ENCODE measurements at places on chromosomes 3 and 15.

DNA sequence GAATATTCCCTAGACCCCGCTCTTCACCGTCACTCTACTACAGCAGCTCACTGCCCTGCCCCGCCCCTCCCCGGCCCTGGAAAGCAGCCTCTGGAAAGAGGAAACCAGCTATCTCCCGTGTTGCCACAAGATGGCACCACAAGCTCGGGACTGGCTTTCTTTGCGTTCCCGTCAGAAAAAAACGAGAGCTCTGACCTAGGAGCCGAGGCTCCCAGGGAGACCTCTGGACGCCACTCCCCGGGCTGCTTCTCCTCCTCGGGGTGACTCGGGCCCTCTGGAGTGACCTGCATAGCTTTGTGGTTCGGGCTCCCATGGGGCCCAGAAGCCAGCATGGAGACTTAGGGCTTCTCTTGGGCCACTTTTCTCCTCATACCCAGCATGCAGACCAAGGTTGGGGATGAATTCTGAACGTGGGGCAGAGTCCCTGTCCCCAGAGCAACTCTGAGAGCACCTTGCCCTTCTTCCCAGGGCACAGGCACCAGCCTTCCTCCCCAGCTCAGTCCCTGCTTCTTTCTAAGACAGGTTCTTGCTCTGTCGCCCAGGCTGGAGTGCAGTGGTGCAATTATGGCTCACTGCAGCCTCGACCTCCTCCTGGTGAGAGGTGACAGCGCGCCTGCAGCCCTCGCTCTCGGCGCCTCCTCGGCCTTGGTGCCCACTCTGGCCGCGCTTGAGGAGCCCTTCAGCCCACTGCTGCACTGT lies 19.0 kb downstream of the STOML1 start:
- DNase-seq = peak; percentile 89

DNA sequence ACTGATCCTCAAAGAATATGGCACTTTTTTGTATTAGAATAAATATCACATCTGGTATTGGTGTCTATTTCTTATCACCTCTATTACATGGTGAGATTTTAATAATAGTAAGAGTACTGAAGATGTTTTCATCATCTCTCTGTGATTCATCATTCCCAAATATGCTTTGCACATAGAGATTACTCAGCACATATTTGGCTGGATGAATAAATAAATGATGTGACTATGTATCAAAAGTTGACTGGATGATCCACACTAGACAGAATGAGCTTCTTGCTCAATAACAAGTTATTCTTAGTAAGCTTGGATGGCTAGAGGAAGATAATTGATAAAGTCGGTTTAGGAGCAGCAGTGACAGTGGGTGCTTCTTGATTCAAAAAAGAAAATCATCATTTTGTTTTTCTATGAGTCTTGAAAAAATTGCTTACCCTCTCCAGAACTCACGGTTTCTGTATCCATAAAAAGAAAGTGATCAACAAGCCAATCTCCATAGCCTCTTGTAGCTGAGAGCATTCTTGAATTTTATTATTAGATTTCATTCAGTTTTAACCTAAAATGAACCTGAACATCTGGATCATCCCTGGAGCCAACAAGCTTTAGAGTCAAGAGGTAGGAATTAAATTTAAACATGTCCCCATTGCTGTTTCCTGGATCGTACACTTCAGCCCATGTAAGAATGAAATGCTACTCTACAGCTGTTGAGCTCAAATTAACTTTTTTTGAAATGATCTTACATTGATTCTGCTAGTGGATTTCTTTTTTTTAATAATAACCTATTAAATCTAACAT lies 104.8 kb upstream of the OSTN start:
- DNase-seq = no peak

DNA sequence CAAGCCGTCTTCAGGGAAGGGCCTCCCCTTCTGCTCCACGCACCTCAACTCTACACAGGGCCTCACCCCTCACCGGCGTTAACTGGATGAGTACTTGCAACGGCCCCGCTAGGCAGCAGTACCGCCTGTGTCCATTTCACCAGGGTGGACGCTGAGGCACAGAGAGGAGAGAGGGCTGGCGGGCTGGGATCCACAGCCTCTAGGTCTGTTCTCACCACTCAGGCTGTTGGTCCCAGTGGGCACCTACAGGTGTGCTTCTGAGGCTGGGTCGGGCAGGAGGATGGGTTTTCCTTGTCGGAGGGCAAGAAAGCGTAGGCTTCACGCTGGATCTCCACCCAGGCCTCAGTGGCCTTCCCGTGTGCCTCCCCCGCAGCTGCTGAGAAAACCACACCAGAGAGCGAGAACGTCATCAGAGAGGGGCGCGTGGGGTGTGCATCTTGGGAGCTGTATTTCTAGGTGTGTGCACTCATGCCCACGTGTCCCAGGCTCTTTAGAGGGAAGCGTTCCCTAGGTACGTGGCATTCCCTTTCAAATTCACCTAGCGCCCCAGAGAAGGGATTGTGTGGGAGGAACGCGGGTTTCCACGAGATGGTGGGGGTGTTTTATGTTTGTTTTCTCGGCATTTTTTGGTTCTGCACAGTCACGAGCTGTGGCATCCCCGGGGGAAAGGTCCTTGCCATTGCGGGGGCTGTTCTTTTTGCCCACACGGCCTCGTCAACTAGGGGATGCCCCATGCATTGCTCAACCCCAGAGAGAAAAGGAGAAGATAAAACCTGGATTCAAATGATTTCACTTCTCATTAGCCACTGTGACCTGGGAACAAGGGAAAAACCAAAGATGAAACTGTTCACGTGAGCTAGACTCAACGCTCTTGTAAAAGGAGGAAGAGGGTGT lies 67.7 kb downstream of the MGLL start:
- DNase-seq = no peak

DNA sequence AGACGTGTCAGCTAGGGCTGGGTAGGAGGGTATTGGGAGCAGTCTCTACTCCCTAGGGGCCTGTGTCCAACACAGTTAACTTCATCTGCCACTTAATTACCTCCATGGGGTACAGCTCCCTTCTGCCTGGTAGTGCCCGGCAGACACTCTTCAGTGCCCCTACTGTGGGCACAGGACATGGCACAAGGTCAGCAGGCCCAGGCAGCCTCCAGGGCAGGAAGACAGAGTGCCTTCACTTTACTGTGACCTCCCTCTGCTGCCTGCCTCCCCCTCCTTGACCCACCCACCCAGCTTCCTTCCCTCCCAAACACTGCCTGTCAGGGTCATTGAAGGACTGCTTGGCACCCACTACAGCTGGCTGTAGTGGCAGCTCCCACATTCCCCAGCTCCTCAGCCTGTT lies 6.5 kb upstream of the GRM2 start:
- no peak for DNase-seq

DNA sequence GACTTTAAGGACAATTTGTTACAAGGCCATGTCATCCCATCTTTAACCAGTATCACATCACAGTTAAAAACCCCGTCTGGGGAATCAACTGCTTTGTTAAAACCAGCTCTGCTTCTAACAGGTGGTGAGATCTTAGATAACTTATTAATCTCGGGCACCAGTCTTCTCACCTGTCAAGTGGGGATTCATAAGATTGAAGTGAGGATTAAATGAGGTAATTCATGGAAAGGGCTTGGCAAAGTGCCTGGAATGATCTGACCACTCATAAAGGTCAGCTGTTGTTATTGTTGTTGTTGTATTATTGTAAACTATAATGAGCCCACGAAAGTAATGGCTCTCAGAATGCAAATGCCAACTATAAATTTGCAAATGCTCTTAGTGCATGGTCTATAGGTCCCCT lies 30.1 kb upstream of the SLC24A5 start:
- DNase-seq = no peak

GRCh38 chr3:14565868-14566588 lies 25.9 kb upstream of the GRIP2 start:
- DNase-seq = no peak

GRCh38 chr3:23987356-23987755 lies 42.3 kb downstream of the NR1D2 start:
- DNase-seq = no peak

GRCh38 chr3:127607675-127608361 lies 9.6 kb downstream of the MCM2 start:
- no peak for DNase-seq

- DNase-seq = no peak
Measured at GRCh38 chr15:33016405-33017024, 178.0 kb downstream of the FMN1 start.

GRCh38 chr15:29093696-29094343 lies 175.8 kb downstream of the NSMCE3 start:
- DNase-seq = no peak

- DNase-seq = no peak
Measured at GRCh38 chr15:83398626-83399025, 48.5 kb upstream of the SH3GL3 start.

DNA sequence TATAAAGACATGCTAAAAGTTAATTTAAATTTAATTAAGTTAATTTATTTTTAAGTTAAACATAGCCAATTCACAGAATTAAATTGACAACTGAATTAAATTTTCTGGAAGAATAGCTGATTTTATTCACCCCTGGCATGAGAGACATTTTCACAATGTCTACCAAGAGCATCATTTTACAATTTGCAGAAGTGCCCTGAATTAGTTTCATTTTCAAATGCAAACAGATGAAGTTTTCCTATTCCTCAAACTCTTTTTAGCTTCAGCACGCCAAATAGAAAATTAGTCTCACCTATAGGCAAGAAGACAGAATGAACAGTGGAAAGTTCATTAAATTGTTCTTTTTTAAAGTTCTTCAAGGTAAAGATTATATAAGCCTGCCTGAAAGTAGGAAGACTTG lies 259.3 kb downstream of the ZBBX start:
- no peak for DNase-seq

GRCh38 chr15:39056357-39056756 lies 491.7 kb upstream of the RASGRP1 start:
- DNase-seq = no peak

- no peak for DNase-seq
Measured at GRCh38 chr3:61387817-61388216, 136.6 kb upstream of the FHIT start.

DNA sequence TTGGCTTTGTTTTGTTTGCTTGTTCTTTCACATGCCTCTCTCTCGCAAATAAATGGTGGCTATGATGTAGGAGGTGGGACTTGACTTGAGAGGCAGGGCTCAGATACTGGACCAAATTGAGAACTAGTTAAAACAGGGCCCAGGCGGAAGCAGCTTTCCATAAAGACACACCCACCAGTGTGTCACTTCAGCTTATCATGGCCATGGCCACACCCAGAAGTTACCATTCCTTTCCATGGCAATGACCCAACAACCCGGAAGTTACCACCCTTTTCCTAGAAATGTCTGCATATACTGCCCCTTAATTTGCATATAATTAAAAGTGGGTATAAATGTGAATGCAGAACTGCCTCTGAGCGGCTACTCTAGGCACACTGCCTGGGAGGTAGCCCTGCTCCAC lies 62.6 kb upstream of the CNTN4 start:
- DNase-seq = no peak

- peak; percentile 77 for DNase-seq
Measured at GRCh38 chr15:50137330-50137761, 18.3 kb upstream of the ATP8B4 start.

- no peak for DNase-seq
Measured at GRCh38 chr3:150106740-150107428, 136.2 kb upstream of the PFN2 start.

DNA sequence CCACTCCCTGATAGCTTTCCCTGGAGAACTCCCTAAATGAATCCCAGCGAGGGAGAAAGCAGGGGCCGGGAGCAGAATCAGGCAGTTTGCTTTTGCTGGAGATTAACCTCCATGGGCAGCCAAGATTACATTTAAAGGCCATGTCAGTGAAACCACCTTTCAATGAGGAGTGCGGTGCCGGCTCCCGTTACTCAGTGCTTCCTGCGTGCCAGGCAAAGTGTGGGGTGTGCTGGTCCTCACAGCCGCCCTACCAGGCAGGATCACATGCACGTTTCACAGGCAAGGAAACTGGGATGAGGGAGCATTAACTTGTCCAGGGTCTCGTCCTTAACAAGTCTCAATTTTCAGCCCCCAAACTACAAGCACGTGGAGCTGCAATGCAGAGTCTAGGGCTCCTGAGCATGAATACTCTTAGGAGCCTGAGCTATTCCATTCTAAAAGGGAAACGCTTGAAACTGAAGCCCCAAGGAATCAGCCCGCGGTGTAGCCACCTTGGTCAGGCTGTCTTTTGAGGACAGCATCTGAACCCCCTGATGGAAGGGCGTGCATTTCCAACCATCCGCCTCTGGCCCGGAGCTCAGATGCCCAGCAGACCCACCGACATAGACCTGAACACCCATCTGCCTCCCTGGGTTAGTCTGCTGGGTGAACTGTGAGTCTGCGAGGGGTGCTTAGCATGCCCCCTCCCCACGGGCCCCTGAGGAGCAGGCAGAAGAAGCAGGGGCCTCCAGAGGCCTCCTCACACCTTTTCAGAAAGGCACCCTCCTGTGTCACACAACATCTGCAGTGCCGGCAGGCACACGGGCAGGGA lies 5.6 kb downstream of the IGDCC3 start:
- DNase-seq = no peak

- DNase-seq = no peak
Measured at GRCh38 chr3:180311242-180311641, 274.5 kb upstream of the PEX5L start.

DNA sequence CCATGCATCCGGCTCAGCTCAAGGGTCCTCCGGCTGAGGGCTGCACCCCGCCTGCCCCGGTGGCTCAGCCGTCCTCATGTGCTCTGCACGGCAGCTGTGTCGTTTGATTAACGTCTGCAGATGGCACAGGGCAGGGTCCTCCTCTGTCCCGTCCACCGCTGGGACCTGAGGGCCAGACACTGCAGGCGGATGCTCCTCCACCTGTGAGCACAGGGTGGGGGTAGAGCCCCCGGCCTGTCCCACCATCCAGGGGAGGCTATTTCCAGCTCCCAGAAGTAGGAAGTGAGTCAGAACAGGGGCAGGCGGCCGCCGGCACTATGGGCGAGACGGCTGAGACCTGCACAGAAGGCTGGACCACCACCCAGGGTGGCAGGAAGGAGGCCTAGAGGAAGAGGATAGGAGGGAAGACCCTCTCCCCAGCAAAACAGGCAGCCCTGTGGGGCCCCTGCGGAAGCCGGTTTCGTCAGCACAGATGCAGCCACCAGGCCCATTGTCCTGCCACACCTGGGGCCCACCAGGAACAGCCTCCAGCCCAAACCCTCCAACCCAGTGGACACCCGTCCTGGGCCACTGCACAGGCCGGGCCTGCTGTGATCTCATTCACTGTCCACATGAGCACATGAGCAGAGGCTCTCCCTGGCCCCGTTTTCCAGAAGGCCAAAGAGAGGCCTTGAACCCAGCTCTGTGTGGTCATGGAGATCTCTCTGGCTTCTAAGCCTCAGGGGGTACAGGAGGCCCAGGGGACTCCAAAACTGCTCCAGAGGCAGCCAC lies 12.6 kb upstream of the PLXND1 start:
- no peak for DNase-seq

- DNase-seq = peak; percentile 42
Measured at GRCh38 chr15:81001152-81002008, 657 bp downstream of the TLNRD1 start.

DNA sequence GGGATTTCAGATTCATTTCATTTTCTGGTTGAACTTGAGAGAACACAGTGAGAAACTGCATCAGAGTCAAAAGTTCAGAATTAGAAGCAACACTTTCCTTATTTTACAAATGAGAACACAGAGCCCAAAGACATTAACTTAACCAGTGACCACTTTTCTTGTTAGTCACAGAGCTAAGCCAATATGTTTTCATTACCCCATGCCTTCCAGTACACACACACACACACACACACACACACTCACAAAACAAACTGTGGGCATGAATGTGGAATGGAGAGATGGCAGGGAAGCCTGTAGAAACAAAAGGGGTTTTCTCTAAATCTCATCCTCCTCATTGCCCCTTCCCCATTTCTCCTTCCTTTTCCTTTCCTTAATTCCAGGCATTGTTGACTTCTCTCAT lies 267.4 kb upstream of the GADL1 start:
- DNase-seq = no peak

- peak; percentile 39 for DNase-seq
Measured at GRCh38 chr3:47079432-47079831, 84.5 kb downstream of the SETD2 start.

GRCh38 chr3:120852412-120852811 lies 55.6 kb upstream of the STXBP5L start:
- DNase-seq = no peak

Data from activated CD4-positive, alpha-beta T cell treated with anti-CD3 and anti-CD28 coated beads, Interleukin-2, Interleukin-4, amounts not matched to agents 100 ng/mL and 50 ng/mL, durations not matched to agents 16 hours and 8 hours (primary cell).